ENCODE measurements at places on chromosomes 4 and X.

GRCh38 chrX:102976286-102976685 lies 39.2 kb downstream of the RAB40AL start:
- DNase-seq, result no peak

GRCh38 chr4:156832886-156833285 lies 138.7 kb downstream of the PDGFC start:
- no peak for DNase-seq

DNA sequence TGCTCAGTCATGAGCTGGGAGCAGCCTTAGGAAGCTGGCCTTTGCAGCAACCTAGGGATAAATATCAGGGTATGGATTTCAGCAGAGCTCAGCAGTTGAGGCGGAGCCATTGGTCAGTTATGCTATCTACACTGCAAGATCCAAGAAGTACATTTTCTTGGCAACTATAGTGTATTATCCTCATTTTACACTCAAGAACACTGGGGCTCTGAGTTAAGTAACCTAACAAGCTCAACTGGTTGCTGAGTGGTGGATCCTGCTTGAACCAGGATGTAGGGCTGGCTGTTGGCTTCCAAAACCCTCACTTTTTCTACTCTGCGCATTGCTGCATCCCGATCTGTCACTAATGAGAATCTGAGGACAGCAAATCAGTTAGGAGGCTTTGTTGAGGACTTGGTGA lies 1.5 kb upstream of the SCARB2 start:
- no peak for DNase-seq

DNA sequence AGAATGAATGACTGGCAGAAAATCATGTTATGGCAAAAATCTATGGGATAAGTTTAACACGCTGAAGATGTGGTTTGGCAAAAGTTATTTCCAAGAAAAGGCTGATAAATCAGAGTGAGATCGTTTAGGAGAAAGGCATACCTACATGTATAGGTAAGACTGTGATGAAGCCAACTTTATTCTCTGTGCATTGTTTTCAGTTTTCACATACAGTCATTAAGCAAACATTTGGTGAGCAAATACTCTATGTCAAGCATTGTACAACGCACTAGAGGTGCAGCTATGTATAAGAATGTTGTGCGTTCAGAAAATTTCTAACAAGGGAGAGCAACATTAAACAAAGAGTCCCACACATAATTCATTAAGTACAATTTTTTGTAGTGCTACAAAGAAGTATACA lies 121.7 kb downstream of the TEX13A start:
- no peak for DNase-seq

- DNase-seq, result no peak
Observed at GRCh38 chr4:53023677-53024299, 161.7 kb downstream of the RASL11B start.

DNA sequence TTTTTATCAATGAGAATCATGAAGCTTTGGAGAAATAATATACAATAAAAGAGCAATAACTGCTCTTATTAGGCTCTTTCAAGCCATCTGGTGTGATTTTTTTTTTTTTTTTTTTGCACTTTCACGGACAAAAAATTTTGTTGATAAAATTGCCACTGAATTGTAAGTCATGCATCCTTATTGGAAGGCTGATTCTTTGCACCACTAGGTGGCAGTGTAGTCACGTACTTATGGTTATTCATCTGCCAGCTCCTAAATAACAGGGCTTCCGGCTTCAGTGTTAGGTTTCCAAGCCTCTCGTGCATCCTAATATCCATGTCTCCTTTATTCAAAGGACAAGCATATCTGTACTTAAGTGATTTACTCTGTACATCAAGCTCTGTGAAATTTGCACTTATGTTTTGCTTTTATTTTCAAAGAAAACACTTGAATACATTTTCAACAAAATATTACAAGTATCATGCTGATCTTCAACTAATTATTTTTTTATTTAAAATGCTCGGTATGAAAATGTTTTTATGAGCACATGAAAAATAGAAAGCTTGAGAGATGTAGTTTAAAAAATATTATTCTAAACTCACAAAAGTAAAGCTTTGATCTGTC lies 1578.3 kb upstream of the TENM3 start:
- DNase-seq, result peak; percentile 17

GRCh38 chr4:154958621-154959358 lies 177.7 kb downstream of the RBM46 start:
- no peak for DNase-seq

GRCh38 chr4:30903502-30904214 lies 183.5 kb downstream of the PCDH7 start:
- no peak for DNase-seq

- no peak for DNase-seq
Observed at GRCh38 chr4:10781805-10782204, 97.2 kb upstream of the CLNK start.

GRCh38 chr4:7759216-7759615 lies 180.4 kb downstream of the AFAP1 start:
- no peak for DNase-seq

- DNase-seq, result no peak
Observed at GRCh38 chr4:38861791-38862190, 5.2 kb upstream of the TLR6 start.

Measured in BJ (cell line).